ENCODE measurements at places on chromosomes 5 and 9.

- no peaks in the 10 kb centered on the region for H3K4me1 ChIP-seq
- H3K27me3 ChIP-seq: no peaks in the 10 kb centered on the region
- no peak overlapping the region for H3K4me3 ChIP-seq
- no peak overlapping the region for H3K27ac ChIP-seq
- no peaks in the 10 kb centered on the region for H3K36me3 ChIP-seq
Observed at GRCh38 chr9:2559192-2560152, 62.1 kb upstream of the VLDLR start.

DNA sequence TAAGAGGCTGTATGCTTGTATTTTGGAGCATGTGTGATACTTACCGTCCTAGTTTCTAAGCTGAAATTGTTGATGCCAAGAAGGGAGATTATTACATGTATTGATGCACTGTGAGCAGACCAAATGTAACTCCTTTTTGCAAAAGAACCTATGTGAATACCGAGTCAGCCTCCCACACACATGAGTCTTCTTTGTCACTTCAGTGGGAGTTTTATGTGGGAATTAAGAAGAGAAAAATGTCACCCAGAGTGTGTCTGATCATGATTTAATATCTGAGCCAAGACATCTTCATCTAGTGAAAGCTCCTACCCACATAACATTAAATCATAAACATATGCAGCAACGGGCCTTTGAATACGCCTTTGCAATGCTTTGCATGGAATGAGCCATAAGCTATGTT lies 380.3 kb upstream of the ACTBL2 start:
- no peaks in the 10 kb centered on the region for H3K36me3 ChIP-seq
- H3K27ac ChIP-seq: no peak overlapping the region
- no peak for DNase-seq
- H3K4me1 ChIP-seq: no peaks in the 10 kb centered on the region

DNA sequence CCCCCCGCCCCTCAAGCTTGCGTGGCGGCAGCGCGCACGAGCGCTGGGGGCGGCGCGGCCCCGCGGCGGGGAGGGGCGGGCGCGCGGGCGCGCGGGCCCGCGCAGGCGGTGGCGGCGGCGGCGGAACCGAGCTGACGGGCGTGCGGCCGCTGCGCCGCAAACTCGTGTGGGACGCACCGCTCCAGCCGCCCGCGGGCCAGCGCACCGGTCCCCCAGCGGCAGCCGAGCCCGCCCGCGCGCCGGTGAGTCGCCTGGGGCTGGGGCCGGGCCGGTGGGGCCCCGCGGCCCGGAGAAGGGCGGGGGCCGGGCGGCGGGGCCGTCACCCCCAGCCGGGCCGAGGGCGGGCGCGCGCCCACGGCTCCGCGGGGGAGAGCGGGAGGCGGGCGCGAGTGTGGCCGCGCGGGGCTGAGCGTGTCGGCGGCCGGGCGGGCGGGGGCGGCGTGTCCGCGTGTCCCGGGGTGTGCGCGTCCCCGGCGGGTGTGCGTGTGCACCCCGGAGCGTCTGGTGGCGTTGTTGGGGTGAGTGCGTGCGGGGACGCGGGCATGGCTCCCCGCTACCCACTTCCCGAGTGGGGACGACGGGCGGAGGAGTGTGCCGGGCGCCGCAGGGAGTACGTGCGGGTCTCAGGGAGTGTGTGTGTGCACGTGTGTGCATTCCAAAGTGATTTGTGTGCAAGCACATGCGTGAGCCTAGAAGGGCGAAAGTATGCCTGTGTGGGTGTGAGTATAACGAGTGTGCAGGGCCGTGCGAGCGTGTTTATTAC lies at the start of gene NEK6:
TSS of gene NEK6 (plus strand) at position 106 of the 763 bp plus-strand sequence. CDS start 44,016 bp downstream, outside the sequence.
- DNase-seq: peak; percentile 58
- H3K36me3 ChIP-seq: peaks cover 4% of the 10 kb centered on the region
- peaks cover 61% of the 10 kb centered on the region for H3K27me3 ChIP-seq
- peak within 1 kb of the TSS; percentile 91 for H3K27ac ChIP-seq
- H3K4me1 ChIP-seq: peaks cover 70% of the 10 kb centered on the region

DNA sequence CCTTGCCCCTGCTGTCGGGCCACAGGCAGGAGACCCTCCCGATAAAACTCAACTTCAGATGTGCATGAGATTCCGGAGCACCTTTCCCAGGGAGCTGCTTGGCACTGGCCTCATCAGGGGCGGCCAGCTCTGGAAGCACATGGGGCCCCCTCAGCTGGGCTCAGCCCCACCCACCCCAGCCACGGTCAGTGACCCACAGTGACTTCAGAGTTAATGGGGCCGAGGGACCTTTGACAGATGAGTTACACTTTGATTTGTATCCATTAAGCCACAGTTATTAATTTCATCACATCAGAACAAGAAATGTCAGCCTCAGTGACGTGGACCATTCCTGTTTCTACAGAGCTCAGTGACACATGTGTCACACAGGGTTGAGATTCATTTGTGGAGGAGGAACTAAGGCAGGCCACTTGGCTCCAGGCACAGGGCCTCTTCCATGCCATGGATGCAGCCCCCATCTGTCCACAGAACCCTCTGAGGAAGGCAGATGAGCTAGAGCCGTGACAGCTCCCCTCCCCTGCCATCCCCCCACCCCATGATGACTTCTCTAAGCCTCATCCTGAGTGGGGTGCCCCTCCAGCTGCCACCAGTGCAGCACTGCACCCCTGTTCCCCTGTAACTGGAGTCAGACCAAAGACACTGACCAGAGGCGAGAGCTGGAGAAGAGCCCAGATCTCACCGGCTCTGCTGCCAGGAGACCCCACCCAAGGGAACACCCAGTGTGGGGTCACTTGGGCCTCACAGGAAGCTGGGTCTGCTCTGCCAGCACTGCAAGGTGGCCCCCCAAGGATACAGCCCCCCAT lies 69.4 kb upstream of the ADAMTS2 start:
- H3K4me1 ChIP-seq: no peaks in the 10 kb centered on the region
- no peak overlapping the region for H3K27ac ChIP-seq
- no peaks in the 10 kb centered on the region for H3K36me3 ChIP-seq
- peaks cover 10% of the 10 kb centered on the region for H3K27me3 ChIP-seq
- no peak for DNase-seq
- no peak overlapping the region for H3K4me3 ChIP-seq

DNA sequence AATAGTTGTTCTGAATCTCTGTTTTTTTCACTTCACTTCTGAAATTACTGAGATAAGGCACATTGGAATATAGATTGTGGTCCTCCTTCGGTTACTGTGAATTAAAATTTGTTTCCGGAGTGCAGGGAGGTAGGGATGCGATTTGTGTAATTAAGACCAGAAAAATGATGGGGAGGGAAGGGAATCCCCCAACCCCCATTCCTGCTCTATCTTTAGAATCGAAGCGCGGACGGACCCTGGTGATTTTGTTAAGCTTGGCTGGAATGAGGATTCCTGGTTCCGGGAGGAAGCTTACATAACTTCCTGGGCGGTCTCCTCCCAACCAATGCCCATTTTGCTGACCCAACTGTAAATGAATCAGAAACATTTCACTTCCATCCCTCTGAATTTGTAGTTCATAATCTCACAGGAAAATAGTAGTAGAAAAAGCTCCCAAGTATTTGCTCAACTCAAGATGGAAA lies 220.1 kb upstream of the MSX2 start:
- no peaks in the 10 kb centered on the region for H3K4me1 ChIP-seq
- DNase-seq: no peak
- H3K36me3 ChIP-seq: no peaks in the 10 kb centered on the region
- no peak overlapping the region for H3K4me3 ChIP-seq

DNA sequence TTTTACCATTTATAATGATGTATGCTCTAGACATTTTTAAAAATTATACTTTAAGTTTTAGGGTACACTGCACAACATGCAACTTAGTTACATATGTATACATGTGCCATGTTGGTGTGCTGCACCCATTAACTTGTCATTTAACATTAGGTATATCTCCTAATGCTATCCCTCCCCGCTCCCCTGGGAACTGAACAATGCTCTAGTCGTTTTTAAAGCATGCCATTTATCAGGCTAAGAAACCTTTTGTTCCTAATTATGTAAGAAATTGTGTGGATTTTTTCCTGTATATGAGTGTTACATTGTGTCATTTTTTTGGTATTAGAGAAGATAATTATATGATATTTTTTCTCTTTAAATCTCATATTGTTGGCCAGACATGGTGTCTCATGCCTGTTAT lies 72.8 kb upstream of the SGCD start:
- no peak for DNase-seq
- H3K4me3 ChIP-seq: no peak overlapping the region
- no peaks in the 10 kb centered on the region for H3K27me3 ChIP-seq
- no peaks in the 10 kb centered on the region for H3K36me3 ChIP-seq
- no peak overlapping the region for H3K27ac ChIP-seq
- H3K4me1 ChIP-seq: no peaks in the 10 kb centered on the region

- no peaks in the 10 kb centered on the region for H3K36me3 ChIP-seq
- peaks cover 2% of the 10 kb centered on the region for H3K4me1 ChIP-seq
- H3K4me3 ChIP-seq: no peak overlapping the region
- DNase-seq: peak; percentile 67
- H3K27me3 ChIP-seq: no peaks in the 10 kb centered on the region
Observed at GRCh38 chr5:116947691-116948528, 373.3 kb upstream of the SEMA6A start.

DNA sequence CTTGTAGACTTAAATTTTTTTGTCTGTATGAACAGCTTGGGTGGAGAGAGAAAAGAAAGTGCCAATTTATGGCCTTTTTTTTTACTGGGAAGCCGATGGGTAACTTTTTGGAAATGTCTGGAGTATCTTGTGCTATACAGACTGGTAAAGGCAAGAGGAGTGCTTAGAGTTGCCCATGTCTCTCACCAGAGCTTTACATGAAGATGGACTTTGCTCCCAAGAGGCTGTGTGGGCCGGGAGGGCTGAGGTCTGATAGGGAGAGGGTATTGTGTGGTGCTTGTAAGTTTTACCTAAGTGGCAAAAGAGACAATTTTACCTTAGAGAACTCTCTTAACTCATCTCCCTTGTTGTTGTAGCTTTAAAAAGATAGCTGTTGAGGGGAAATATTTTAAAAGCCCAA lies 203.2 kb downstream of the SEMA6A start:
- no peak overlapping the region for H3K4me3 ChIP-seq
- H3K27me3 ChIP-seq: no peaks in the 10 kb centered on the region
- H3K36me3 ChIP-seq: peaks cover 24% of the 10 kb centered on the region
- DNase-seq: no peak
- H3K4me1 ChIP-seq: peaks cover 21% of the 10 kb centered on the region

DNA sequence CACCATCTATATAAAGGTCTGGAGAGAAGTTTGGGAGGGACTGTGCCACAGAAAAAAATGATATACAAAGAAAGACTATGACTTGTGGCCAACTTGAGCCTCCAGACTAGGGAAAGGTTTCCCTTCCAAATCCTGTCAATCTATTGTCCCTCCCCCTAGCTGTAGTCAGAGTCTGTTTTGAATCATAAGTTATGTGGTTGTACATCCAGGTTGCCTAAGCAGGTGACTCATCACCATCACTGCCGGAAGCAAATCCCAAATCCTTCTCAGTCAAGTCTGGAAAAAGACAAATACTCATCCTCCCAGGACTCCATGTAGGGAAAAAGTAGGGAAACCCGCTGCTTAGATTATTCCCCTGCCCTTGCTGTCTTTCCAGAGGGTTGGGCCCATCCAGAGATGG lies 235.7 kb downstream of the CDK5RAP2 start:
- no peak overlapping the region for H3K4me3 ChIP-seq
- no peak overlapping the region for H3K27ac ChIP-seq
- DNase-seq: no peak
- peaks cover 7% of the 10 kb centered on the region for H3K4me1 ChIP-seq

DNA sequence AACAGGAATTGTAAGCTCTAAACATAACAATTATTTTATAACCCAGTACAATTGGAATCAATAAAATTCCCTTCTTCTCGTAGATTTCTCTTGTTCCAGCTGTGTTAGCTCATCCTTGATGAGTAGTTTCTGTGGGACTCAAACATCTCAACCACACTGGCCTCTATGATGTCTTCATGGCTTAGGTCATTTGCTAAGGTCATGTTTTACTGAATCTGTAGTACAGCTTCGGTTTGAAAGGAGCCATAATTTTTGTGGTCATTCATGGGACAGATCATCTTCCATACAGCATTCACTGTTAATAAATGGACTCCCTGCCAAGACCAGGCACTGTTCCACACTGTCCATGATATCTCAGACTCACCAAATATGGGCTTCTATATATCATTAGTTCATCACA lies 369.0 kb upstream of the RFX3 start:
- H3K4me3 ChIP-seq: no peak overlapping the region
- no peaks in the 10 kb centered on the region for H3K27me3 ChIP-seq
- no peak overlapping the region for H3K27ac ChIP-seq

GRCh38 chr5:179605026-179605833 lies 18.2 kb downstream of the HNRNPH1 start:
- peaks cover 90% of the 10 kb centered on the region for H3K36me3 ChIP-seq
- H3K27ac ChIP-seq: peak overlapping the region; percentile 9
- H3K4me3 ChIP-seq: no peak overlapping the region
- no peak for DNase-seq
- peaks cover 18% of the 10 kb centered on the region for H3K4me1 ChIP-seq

GRCh38 chr5:38660194-38660668 lies 103.8 kb upstream of the LIFR start:
- no peak overlapping the region for H3K4me3 ChIP-seq
- no peak overlapping the region for H3K27ac ChIP-seq
- H3K36me3 ChIP-seq: no peaks in the 10 kb centered on the region
- peaks cover 47% of the 10 kb centered on the region for H3K27me3 ChIP-seq
- no peak for DNase-seq
- no peaks in the 10 kb centered on the region for H3K4me1 ChIP-seq

DNA sequence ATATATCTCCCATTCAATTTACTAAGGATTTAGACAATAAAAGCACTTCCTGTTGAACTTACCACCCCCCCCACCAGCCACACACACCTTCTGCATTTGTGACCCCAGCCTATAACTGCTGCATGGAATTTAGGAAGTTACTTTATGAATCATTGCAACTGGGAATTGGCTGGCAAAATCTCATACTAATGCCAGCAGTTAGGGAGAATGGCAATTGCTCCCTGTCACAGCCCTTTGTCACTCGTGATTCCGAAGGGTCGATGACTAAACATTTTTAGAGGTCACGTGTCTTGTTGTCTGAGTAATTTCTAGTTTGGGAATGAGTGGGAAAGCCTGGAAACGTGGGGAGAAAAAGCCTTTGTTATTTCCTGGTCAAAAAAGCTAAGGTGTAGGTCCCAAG lies 46.6 kb upstream of the PCA3 start:
- no peaks in the 10 kb centered on the region for H3K36me3 ChIP-seq
- no peak for DNase-seq
- H3K4me3 ChIP-seq: no peak overlapping the region
- H3K27ac ChIP-seq: no peak overlapping the region

DNA sequence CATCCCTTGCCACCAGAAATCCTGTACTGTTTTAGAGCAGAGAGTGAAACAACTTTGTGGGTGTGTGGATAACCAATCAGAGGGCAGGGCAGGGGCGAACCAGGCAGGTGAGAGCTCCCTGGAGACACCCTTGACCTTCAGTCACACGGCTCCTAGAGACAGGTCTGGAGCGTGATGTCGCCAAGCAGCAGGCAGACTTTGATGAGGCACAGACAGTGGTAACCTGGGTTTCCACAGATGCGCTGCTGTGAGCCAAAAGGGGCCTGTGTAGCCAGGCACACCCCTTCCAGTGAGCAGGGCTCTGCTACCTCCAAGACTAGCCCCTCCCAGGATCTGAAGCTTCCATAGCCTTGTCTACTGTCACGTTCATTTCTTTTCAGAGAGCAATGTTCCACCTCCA lies 317.8 kb upstream of the ADCY2 start:
- peaks cover 3% of the 10 kb centered on the region for H3K27me3 ChIP-seq
- no peak overlapping the region for H3K27ac ChIP-seq
- no peak for DNase-seq
- H3K36me3 ChIP-seq: no peaks in the 10 kb centered on the region
- H3K4me3 ChIP-seq: no peak overlapping the region
- H3K4me1 ChIP-seq: no peaks in the 10 kb centered on the region

GRCh38 chr5:28414619-28415018 lies 1376.2 kb upstream of the CDH9 start:
- no peak overlapping the region for H3K27ac ChIP-seq
- H3K27me3 ChIP-seq: no peaks in the 10 kb centered on the region
- H3K36me3 ChIP-seq: no peaks in the 10 kb centered on the region
- H3K4me3 ChIP-seq: no peak overlapping the region
- DNase-seq: no peak

All from activated T-cell treated with anti-CD3 and anti-CD28 coated beads, Interleukin-2, amount 50 U/mL, for 24 hours (primary cell).